Thoracic aorta (tissue), 2 donors: ENCODE measurements at places on chromosomes 6 and 20.

DNA sequence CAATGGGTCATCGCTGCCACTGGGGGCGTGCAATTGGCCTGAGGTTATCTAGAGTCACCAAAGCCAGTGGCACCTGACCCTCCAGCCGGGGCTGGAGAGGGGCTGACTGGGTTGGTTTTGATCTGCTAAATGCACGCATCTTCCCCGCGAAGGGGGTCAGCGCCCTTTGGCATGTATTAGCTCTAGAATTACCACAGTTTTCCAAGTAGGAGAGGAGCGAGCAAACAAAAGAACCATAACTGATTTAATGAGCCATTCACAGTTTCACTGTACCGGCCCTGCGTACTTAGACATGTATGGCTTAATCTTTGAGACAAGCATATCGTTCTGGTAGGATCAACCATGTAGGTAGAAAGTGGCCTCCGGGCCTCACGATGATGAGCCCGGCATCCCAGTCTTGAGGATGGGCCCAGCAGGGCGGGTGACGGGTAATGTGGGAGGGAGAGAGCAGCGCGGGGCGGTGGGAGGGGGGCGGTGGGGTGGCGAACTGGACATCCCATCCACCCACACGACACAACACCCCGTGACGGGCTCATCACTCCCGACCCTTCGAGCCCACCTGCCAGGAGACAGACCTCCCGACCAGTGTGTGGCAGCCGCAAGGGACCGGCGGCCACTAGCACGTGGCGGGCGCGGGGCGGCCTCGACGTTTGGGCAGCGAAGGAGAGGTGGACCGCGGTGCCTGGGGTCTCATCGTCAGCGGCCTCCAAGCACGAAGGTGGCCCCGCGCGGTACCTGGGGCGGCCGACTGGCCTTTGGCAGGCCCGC, 1957.5 kb upstream of the DEFB115 start:
- no peak for DNase-seq

- DNase-seq, result no peak
These were observed 8.6 kb upstream of the TUBB2B start for GRCh38 chr6:3236005-3236404.

GRCh38 chr20:25120457-25120856, 38.5 kb upstream of the VSX1 start:
- no peak for DNase-seq

DNA sequence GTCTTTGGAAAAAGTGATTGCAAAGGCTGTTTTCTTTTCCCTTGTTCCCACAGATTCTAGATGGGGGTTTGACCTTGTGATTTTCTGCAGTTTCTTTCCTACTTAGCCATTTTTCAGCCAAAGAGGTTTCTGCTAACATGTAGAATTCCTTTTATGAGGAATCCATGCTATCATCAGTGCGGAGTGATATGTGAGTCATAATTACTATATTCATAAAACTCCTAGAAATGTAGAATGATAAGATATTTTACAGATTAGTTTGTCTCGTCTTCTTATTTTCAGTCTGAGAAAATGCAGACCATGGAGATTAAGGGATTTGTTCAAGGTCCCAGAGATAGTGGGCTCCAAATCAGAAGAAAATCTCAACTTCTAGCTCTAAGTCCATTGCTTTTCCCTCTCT, 98.6 kb downstream of the KCNQ5 start:
- no peak for DNase-seq

DNA sequence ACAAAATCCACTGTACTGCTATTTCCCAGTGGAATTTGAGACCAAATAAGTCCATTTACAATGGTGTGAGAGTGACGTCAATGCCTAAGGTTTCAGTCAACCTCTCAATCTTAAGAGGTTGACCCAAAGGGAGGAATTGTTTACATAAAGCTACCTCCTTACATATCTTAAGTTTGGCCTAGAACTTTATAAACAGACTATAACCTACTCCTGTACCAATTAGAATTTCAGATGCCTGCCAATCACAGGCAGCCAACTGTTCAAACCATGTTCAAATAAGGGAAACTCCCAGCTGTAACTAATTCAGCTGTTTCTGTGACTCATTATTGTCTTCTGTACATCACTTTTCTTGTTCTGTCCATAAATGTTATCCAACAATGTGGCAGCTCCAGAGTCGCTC, 14.5 kb downstream of the LGSN start:
- no peak for DNase-seq

GRCh38 chr20:376750-377149, 3.8 kb upstream of the TRIB3 start:
- DNase-seq, result no peak

- no peak for DNase-seq
These were observed 9.1 kb downstream of the PPP2R5D start for GRCh38 chr6:42993445-42993844.

DNA sequence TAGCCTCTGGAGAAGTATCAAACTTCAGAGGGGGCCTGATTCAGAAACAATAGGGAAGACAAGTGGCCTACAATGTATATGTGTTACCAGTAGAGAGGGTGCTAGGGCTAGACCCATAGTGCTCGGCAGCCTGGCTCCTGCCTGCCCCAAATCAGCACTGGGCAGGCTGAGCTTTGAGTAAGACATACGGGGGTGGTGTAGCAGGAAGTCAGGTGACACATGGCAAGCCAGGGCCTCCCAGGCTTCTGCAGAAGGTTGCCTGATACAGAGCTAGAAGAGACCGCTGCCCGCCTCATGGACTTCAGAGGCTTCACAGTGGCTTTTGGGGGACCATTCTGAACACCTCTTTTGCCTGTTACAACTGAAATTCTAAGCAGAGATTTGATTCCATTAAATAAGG, 43.4 kb downstream of the RALY start:
- DNase-seq, result no peak

- DNase-seq, result no peak
These were observed 21.9 kb upstream of the BEND6 start for GRCh38 chr6:56932910-56933477.

- no peak for DNase-seq
These were observed 80.6 kb upstream of the NXT1 start for GRCh38 chr20:23269954-23270353.

DNA sequence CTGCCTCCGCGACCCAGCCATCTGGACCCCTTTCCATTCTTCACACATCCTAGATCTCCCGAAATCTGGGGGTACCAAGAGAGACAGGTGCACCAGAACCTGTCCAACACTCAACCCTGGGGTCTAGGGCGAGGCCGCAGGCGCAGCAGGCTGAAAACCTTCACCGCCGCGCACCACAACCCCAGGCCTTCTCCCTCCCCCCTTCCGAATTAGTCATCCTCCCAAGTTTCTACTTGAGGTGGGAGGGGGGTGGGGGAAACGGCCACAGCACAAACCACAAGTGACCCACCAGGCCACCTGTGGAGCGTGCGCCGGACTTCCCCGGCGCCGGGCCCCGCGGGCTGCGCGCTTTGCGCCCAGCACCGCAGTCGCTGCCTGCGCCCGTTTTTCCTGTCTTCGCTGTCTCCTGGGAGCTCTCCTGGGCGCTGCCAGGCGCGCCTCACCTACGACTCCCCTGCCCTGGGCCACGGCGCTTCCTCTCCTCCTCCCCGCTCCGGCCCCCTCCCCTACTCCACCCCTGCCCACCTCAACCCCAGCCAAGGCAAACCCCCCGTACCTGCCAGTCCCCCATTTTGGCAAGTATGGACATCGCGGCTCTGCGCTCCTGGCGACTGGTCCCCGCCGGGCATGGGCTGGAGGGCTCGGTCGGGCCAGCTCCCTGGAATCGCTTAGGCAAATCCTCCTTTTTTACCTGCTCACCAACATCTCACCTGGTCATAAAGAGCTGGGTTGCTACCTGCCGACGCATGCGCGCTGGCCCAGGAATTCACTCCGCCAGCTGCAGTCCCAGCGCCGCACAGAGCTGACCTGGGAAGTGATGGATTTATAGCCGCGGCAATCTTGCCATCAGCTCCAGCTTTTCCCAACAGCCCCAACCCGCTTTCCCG, 4.2 kb upstream of the TFAP2A start:
- no peak for DNase-seq

GRCh38 chr6:125301435-125302391, at the start of gene HDDC2:
HDDC2 (minus strand) TSS chr6:125301967; CDS start chr6:125301932, 35 bp downstream.
- DNase-seq, result no peak

GRCh38 chr6:34512738-34513115, 43.4 kb downstream of the SPDEF start:
- no peak for DNase-seq

DNA sequence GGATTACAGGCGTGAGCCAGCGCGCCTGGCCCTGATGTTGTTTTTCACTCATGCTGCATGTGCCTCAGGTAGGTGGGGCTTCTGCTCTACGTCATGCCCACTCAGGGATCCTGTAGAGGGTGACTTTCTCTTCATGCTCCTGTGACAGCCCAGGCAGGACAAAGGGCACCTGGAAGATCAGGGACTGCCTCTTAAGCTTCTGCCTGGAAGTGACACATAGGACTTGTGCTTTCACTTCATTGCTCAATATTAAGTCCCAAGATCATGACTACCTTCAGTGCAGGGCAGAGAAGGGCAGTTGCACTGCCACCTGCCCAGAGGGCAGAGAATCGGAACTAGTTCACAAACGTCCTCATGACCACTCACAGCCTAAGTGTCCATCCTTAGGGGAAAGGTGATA, 249.5 kb upstream of the SULF2 start:
- DNase-seq, result no peak

DNA sequence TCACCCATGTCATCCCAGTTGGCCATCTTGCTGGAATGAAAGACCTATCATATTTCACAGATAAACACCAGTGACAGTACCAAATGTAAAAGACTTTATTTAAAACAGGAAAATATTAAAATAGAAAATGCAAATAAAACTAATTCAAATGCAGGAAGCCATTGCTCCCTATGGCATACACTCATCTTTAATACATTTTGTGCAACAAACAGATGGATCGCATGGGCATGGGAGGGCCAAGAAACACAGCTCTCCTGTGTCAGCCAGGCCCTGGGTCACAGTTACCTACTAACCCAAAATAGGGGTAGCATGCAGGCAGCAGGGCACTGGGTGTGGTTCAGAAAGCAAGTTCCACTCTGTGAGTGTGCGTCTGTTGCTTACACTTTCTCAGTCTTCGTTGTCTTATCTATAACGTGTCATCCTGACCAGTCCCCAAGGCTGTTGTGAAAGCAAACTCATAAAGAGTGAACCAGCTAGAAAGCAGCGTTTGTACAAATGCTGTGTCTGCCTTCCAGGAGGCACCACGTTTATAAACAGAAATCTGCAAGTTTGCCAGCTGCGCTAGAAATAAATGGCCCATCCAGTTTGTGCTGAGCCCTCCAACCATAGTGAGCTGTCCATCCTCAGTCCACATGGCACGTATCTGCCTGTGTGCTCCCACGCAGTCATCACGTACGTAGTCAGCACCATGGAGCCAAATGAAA, 180.5 kb downstream of the SYNDIG1 start:
- peak; percentile 14 for DNase-seq
